GM23248 (cell line): ENCODE measurements at places on chromosomes 7 and 10. TPM values are rescaled to one million over a fixed set of nuclear protein-coding genes. Genes with fewer than 3 reads are reported as not detected.

Gene TFEC
- not detected in 2 replicates for polyA plus RNA-seq

Gene ATRNL1
- not detected in 2 replicates for polyA plus RNA-seq

- DNase-seq, result peak; percentile 96
Observed at GRCh38 chr10:34319197-34319846, 495.8 kb downstream of the PARD3 start.

DNA sequence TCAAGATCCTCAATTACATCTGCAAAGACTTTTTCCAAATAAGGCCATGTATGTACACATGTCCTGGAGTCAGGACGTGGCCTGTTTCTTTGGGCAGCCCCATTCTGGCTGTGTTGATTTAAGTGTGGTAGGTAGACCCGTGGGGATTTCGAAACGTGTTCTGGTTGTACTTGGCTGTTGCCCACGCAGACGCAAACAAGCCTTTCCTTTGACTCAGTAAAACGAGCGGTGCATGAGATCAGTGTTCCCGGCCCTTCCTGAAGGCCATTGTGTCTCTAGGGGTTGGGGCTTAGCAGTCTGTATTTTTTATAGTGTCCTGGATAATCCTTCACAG lies 64.8 kb upstream of the DNAJB6 start:
- peak; percentile 97 for DNase-seq

Gene EMX2
- 12.8 and 13.2 TPM in 2 replicates for polyA plus RNA-seq

DNA sequence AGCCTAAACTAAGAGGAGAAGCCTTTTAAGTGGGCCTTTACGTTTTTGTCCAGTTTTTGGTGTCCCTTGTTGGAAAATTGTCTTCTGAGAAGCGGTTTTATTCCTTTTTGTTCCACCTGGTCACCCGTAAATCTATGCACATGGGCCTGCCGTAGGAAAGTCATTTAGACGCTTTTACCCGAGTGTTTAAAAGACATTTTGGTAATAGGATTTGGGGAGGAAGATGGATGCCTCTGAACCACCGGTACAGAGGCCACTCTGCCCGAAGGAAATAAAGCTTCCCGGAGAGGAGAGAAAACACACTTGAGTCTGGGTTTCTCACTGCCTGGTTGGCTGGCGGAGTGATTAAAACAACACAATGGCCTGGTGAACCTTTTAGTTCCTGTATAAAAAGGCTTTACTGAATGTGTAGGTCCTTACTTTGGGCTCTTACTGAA lies 760 bp downstream of the THNSL1 start:
- peak; percentile 40 for DNase-seq

GRCh38 chr10:122244001-122244975 lies 26.8 kb upstream of the BTBD16 start:
- DNase-seq, result no peak

Gene SFTPA1
- polyA plus RNA-seq, result not detected in 2 replicates

DNA sequence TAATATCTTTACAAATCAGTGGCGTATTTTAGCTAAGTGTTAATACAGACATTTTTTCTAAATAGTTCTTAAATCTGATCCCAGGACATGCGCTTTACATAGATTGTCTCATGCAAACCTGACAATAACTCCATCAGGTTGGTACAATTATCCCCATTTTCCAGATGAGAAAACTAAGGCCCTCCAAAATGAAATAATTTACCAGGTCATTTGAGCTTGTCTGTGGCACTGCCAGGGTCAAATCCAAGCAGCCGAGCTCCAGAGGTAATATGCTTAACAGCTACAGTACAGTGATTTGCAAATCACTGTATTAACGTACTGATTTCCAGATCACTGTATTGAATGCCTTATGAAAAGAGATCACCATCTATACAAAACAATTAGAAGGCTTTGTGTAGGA lies 223.1 kb downstream of the CHCHD3 start:
- DNase-seq, result no peak

DNA sequence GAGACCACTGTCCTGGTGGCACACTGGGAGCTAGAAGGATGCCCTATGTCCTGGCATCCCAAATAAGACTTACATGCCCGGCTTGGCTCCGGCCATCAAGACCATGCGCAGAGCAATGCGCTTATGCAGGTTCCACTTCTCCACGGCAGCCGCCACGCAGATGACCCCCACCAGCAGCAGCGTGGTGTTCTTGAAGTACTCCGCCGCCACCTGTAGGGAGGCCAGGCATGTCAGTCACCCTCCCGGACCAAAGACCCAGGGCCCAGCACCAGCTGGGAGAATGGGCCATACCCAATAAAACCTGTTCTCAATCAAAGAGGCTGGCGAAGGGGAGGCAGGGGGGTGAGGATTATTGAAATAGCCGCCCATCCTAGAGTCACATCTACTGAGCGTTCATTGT lies 19.9 kb downstream of the SLC13A4 start:
- DNase-seq, result no peak

DNA sequence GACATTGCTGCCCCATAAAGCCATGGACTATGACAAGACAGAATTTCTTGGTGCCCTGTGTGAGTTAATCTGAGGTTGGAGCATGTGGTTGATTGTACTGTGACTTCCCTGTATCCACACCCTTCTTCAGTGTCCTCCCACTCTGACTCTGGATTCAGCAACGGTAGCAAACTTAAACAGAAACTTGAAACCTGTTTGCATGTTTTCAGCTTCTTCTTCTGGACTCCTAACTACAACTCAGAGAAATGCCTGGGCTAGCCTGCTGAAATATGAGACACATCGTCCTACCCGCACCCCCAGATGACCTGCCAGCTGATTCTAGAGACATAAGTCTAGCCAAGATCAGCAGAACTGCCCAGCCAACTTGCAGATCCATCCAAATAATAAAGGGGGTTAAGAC lies 78.4 kb downstream of the IPMK start:
- peak; percentile 23 for DNase-seq

Gene GHITM
- 255 and 258 TPM in 2 replicates for polyA plus RNA-seq

GRCh38 chr7:101170617-101171441 lies 5.5 kb upstream of the VGF start:
- DNase-seq, result no peak

Gene C10orf67
- polyA plus RNA-seq, result 0.76 and 1.1 TPM in 2 replicates

Gene SKIDA1
- 0.18 and 0.80 TPM in 2 replicates for polyA plus RNA-seq

- DNase-seq, result no peak
Observed at GRCh38 chr7:2237109-2237602, 4.4 kb upstream of the MAD1L1 start.

- no peak for DNase-seq
Observed at GRCh38 chr10:3074145-3074665, 6.9 kb downstream of the PFKP start.

Gene NXPH1
- polyA plus RNA-seq, result not detected in 2 replicates

Gene FKBP6
- polyA plus RNA-seq, result not detected in 2 replicates

GRCh38 chr7:45450571-45451204 lies 123.5 kb upstream of the ADCY1 start:
- no peak for DNase-seq

- DNase-seq, result no peak
Observed at GRCh38 chr7:149868623-149869290, 5.0 kb upstream of the ATP6V0E2 start.

Gene C7orf57
- polyA plus RNA-seq, result not detected in 2 replicates

Gene DMBT1
- not detected in 2 replicates for polyA plus RNA-seq

DNA sequence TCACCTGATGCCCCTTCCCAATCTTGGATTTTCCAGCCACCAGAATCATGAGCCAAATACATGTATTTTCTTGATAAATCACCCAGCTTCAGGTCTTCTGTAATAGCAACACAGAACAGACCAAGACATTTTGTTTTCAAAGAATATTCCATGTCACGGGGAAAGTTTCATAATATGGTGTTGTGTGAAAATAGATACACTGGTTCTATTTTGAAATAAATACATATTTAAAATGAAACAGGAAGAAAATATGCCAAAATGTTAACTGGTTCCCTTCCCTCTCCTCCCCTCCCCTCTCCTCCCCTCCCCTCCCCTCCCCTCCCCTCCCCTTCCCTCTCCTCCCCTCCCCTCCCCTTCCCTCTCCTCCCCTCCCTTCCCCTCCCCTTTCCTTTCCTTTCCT lies 30.3 kb upstream of the CAMK1D start:
- DNase-seq, result no peak

- peak; percentile 56 for DNase-seq
Observed at GRCh38 chr10:3398825-3399646, 226.5 kb upstream of the PITRM1 start.

- DNase-seq, result no peak
Observed at GRCh38 chr10:100972904-100973535, 3.7 kb downstream of the SEMA4G start.

DNA sequence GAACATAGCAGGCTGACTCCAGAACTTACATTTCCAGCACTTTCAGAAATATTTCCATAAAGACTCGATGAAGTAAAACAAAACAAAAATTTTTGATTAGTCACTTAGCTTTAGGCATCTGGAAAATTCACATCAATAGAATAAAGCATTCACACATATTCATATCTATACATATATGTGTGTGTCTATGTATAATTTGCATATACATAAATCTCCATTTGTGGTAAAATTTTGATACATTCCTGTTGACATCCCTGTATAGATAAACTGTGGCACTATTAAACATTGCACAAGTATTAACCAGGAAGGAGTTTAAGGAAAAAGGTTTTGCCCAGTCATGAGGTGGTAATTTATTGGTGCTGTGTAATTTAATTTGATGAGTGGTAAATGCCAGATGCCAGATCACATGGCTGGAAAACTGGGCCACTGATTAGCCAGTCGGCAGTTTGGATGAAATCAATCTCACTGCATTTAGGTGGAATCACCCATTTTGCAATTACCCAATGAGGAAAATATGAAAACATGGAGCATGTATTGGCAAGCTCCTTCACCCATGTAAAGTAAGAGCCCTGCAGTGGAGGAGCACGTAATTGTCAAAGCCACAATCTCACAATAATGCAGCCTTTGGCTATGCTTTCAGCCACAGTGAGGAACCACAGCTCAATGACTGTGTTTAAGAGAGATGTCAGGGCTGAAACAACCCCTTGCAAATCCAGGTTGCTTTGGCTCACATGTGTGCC lies 294.6 kb downstream of the RNLS start:
- no peak for DNase-seq

- DNase-seq, result no peak
Observed at GRCh38 chr10:109886037-109886780, 37.1 kb downstream of the XPNPEP1 start.

DNA sequence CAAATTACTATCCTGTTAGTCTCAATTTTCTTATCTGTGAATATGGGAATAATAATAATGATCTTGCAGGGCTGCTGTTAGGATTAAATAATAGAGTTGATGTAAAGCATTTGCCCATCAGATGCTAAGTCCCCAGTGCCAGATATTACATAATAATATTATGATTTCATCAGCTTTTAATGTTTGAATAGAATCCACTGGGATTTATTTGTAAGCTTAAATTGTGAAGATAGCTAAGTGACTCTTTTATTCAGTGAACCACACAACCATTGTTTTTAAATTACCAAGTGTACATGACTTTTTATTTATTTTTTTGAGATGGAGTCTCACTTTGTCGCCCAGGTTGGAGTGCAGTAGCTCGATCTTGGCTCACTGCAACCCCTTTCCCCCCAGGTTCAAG lies 510.3 kb upstream of the DPP6 start:
- DNase-seq, result no peak

Gene OR9A2
- polyA plus RNA-seq, result not detected in 2 replicates

- no peak for DNase-seq
Observed at GRCh38 chr7:156094350-156095146, 282.3 kb upstream of the SHH start.

- DNase-seq, result peak; percentile 46
Observed at GRCh38 chr7:13117103-13117502, 429.7 kb downstream of the ARL4A start.

- peak; percentile 81 for DNase-seq
Observed at GRCh38 chr7:82740246-82740848, 296.8 kb upstream of the CACNA2D1 start.

- no peak for DNase-seq
Observed at GRCh38 chr7:30255064-30255769, 29.2 kb upstream of the ZNRF2 start.

DNA sequence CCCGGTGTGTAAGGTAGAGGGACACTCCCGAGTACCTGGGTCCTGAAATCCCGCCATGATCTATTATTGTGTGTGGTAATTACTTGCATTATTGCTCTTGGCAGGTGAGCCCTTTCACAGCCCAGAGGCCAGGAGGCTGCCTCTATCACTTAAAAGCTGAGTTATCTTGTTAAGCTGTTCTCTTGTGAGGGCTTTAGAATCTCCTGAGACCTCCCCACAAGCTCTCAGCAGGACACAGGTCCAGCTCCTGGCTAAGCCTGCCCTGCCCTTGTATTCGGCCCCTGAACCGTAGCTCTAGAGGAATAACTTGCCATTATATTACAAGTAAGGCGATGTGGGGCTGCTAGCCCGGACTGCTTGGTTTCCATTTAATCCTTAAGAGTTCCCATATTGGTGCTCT lies 13.9 kb downstream of the SND1 start:
- DNase-seq, result no peak

GRCh38 chr10:79247373-79248137 lies 99.7 kb upstream of the PPIF start:
- DNase-seq, result peak; percentile 30

- DNase-seq, result peak; percentile 48
Observed at GRCh38 chr10:43355749-43356371, 15.6 kb upstream of the FXYD4 start.

DNA sequence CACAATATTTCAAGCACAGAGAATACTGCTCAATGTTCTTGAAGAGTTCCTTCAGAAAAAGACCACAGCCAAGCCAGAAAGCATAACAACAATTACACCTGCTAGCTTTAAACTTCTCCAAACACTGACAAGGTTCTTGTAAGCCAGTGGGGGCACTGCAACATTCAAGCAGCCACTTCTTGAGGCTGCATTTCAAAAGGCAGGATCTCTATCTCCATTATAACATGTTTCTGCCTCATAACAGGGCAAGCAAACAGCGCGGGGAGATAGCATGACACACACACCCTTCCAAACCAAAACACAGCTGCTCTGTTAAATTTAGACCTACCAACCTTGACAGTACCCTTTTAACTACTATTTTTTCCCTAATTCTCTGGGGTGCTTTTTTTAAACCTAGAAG lies 30.8 kb downstream of the CHCHD3 start:
- DNase-seq, result peak; percentile 21

- no peak for DNase-seq
Observed at GRCh38 chr7:21948887-21949540, 3.3 kb upstream of the CDCA7L start.

Gene NKX2-3
- not detected in 2 replicates for polyA plus RNA-seq

GRCh38 chr7:32586291-32587221 lies 91.3 kb downstream of the AVL9 start:
- peak; percentile 88 for DNase-seq

GRCh38 chr7:156675721-156676120 lies 35.1 kb downstream of the RNF32 start:
- DNase-seq, result no peak

GRCh38 chr10:4016214-4016740 lies 231.3 kb upstream of the KLF6 start:
- DNase-seq, result no peak
